RWPE1 (cell line): ENCODE measurements at places on chromosomes 7 and 10.

DNA sequence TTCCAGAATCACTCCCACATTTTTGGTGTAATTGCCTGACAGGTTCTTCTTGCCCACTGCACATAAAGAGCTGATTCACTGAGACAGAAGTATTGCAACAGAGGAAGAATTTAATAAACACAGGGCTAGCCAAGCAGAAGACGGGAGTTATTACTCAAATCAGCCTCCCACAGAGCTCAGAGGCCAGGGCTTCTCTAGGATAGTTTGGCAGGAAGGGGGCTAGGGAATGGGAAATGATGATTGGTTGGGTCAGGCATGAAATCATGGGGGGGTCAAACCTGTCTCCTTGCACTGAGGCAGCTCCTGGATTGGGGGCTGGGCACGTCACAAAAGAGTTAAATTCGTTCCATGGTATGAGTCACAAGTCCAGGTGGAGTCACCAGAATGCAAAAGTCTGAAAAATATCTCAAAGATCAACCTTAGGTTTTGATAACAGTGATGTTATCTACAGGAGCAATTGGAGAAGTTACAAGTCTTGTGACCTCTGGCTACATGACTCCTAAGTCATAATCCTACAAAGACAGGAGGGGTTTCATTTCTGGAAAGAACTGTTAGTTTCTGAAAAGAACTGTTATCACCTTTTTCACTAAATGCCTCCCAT lies 30.2 kb upstream of the ERCC6 start:
- peak; percentile 45 for DNase-seq

- DNase-seq, result no peak
These were observed 32.1 kb upstream of the CALD1 start for GRCh38 chr7:134747326-134747725.

DNA sequence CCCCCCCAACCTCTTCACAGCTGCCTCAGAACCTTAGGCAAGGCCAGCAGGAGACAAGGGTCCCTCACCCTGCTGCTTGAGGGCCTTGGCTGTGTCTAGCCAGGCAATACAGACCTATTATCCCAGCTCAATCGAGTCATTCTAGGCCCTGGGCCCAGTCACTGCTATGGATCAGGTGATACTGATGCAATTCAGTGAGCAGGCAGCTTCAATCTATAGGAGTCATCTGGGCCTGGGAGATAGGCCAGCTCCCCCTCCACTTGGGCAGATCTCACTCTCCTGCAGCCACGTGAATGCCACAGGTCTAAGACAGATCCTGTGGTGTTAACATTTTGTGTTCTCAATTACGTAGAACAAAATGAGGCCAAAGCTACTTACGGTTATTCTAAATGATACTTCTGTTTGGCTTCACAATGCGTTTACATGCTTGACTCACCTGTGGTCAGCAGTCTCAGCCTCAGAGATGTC lies 68.0 kb upstream of the LRRC4 start:
- DNase-seq, result no peak

GRCh38 chr10:43120929-43121314 lies 17.3 kb upstream of the CSGALNACT2 start:
- no peak for DNase-seq

DNA sequence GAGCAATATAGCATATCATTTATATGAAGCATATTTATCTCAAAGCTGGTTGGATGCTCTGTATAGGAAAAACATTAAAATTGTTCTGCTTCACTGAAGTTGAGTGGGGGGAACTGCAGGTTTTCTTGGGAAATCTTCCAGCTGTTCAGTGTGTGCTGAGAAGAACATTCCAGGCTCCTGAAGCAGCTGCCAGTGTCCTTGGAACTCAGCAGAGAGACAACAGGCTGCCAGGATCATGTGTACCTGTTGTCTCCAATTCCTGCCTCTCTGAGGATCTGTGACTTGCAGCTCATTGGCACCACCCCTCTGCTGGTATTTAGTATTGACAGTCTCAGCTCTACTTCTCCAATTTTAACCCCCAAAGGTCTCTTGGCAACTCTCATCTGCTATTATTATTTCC lies 42.3 kb upstream of the PRKG1 start:
- no peak for DNase-seq

DNA sequence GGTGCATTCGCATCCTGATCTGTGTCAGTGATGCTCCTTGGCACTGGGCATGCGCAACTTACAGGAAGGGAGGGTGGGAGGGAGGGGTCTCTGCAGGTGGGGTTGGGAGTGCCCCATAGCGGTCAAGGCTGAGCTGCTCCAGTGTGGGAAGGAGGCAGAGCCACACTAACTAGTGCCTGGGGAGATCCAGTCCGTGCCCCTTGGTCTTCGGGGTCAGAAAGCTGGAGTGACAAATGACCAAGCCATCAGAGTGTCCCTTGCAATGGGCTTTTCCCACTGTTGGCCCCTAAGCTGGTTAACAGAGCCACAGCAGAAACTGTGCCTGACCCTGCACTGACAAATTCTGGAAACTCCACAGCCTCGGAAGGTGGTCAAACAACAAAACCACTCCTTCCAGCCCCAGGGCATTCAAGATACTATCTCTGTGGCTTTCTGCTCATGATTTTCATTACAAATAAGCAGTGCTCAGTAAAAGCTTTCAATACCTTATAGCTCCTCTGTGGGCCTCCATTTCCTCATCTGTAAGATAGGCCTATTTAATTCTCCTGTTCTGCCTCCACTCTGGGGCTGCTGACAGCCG lies 138.1 kb upstream of the UNC5B start:
- DNase-seq, result no peak

DNA sequence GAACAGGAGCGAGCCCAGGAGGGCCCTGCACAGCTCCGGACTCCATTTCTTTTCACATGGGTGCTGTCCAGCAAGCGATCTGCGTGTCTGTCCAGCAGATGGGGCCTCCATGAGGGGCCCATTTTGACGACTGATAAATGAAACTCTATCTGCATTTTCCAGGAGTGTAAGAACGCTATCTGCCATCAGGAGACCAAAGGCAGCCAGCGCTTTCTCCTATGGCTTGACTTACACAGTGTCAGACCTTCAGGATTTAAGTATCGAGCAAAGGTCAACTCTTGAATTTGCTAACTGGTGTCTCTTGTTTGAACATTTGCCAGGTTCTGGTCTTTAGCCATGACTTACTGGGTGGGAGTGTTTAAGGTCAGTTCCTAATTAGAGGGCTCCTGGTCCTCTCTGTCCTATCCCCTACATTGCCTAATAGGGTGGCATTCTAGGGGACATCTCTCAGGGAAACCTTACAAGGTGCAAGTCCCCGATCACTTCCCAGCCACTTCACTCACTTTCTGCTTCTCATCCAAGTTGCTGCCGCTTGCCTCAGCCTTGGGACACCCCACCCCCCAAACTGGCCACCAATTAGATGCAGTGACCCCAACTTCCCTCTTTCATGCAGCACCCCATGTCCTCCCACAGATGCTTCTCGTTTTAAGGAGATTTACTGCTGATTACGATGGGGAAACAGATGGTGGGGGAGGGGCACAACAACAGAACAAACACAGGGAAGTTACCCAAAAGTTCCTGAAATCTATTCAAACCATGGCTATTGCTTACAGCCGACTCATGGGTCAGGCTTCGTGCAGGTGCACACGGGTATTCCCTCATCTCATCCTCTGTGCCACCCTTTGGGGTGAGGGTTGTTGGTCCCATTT lies 20.0 kb downstream of the VSIR start:
- DNase-seq, result no peak

DNA sequence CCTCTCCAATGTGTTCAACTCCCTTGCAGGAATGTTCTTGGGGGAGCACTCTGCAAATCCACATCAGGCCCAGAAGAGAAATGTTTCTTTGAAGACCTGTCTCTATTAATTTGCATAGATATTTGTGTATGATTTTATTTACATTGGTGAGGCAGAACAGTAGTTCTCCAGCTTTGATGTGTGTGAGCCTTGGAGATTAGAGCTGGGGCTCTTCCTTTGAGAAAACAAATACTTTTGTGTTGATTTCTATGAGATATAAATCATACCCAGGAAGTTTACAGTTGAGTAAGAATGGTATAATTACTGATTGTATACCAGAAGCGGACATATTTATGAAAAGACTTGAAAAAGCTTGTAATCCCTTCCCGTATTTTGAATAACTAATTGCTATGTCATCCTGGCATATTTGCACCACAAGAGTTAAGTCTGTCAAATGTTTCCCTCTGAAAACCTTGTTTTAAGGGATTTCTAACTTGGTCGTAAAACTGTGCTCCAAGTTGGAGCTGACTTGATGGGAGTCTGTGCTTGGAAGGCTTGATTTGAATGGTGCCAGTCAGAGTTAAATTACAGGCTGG lies 468.5 kb downstream of the LRMDA start:
- DNase-seq, result no peak

DNA sequence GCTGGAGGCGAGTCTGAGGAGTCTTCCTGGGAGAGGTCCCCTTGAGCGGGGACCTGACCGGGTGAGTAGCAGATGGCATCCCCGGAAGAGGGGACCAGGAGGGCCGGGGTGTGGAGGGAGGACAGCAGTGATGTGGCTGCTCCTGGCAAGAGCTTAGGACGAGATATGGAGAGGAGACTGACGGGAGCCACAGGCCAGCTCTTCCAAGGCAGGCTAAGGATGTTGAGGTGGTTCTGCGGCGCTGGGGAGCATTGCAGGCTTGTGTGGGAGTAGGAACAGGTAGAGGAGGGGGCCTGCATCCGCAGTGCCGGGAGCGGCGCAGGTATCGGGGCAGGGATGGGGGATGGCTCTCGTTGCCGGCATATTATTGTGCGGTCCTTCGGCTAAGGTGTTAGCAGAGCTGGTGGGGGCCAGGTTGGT lies 76.7 kb upstream of the ANLN start:
- DNase-seq, result no peak

DNA sequence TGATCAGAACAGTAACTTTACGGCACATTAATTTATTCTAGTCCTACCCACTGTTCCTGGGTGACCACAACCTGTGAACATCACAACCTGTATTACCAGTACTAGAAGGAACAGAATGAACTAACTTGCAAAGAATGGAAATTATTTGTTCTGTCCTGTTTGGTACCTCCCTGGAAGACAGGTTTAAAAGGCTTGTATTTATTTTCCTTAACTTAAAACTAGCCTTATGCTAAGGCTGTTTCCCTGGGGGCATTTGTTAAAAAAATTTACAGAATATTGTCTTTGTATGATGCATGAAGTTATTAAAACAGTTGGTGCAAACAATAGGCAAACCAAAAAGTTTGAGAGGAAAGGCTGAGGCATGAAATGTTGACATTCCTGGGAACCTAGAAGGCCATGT lies 132.7 kb downstream of the DNAJC1 start:
- no peak for DNase-seq

- DNase-seq, result peak; percentile 21
These were observed 796 bp downstream of the CDK14 start for GRCh38 chr7:90596671-90597562.

GRCh38 chr7:127252778-127253280 lies at the start of gene GRM8:
GRM8 (minus strand) TSS chr7:127252941.
- peak; percentile 36 for DNase-seq

GRCh38 chr7:957418-958220 lies 3.1 kb upstream of the ADAP1 start:
- no peak for DNase-seq

DNA sequence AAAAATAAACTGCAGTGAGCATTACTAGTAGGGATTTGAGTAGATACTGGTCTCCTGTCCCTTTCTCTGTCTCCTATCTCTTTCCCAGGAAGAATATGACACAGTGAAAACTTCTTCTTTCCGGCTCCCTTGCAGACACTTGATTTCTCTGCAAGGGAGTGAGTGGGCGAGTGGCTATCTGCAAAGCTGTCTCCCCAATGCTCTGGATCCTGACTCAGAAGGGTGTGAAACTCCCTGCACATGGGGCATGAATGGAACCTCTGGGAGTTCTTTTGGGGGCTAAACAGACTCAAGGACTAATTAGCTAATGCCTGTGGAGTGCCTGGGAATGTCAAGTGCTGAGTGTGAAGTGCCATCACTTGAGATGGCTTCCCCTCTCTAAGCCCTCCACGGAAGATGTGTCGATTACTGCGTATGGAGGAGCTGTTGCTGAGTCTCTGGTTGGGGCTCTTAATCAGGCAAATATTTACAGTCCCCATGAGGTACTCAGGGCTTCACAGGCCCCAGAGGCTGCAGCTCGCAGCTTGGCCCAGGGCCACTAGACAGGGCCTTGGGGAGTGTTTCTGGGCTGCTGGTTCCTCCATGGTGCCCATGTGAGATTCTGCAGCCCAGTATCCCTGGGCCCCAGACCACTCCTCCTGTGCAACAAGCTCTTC lies 139.8 kb downstream of the RPS24 start:
- DNase-seq, result no peak

GRCh38 chr7:42548816-42549611 lies 312.0 kb upstream of the GLI3 start:
- no peak for DNase-seq

DNA sequence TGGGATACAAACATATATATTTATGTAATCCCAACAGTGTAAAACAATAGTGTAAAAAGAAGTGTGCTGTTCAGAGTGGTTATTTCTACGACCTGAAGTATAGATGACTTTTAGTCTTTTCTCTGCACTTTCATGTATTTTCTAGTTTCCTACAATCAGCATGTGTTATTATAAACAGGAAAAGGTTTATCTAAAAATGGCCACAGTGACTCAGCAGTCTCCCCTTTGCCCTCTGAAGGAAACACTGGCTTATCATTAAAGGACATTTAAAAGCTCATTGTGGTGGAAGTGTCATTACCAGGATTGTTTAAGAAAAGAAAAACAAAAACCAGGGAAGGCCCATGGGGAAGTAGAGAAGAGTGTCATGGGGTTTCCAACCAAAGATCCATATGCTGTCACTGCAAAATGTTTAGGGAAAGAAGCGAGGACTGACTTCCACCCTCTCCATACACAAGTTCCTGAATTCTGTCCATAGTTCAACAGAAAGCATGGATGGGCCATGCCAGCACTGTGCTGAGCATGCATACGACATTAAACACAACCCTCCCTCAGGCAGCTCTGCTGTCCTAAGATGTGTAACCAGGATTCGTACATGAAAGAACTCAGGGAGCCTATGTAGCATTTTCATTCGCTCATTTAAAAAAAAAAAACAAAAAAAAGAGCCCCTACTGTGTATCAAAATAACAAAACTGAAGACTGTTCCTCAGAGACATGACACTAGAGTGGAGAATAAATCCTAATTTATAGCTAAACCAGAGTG lies 10.2 kb downstream of the CYREN start:
- no peak for DNase-seq

GRCh38 chr7:6158424-6159096 lies 113.9 kb downstream of the CYTH3 start:
- no peak for DNase-seq

DNA sequence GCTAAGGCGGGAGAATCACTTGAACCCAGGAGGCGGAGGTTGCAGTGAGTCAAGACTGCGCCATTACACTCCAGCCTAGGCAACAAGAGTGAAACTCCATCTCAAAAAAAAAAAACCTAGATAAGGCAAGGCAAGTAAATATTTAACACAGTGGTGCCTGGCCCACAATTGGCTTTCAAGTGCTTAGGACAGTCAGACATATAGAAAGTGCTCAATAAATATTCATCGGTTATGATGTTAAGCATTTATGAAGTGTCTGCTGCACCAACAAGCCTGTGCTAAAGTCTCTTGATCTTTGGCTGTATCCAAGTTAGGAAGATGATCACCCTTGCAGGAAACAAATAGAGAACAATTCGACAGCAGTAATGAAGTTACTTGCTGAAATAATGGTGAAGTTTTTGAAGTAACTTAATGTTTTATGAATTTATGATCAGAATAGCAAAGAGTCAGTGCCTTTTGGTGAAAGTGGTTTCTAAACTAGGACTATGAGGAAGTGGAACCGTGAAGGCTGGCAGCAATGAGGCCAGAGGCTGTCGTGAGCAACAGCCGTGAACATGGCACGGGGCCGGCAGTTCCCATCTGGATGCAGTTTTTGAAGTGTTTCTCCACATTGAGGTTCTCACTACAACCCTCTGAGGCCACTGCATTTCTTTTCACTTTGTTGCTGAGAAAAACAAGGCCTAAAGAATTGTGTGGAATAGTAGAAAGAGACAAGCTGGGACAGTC lies 48.1 kb upstream of the GATA3 start:
- no peak for DNase-seq
